ENCODE measurements at places on chromosomes 6 and 20. TPM values are rescaled to one million over a fixed set of nuclear protein-coding genes. Genes with fewer than 3 reads are reported as not detected.

FRMD1 gene
- not detected for total RNA-seq

NINL gene
- total RNA-seq, result 5.3 TPM

SLC17A3 gene
- not detected for total RNA-seq

KCNB1 gene
- total RNA-seq, result not detected

PGC gene
- not detected for total RNA-seq

CDH4 gene
- total RNA-seq, result 2.4 TPM

GSTA1 gene
- 0.48 TPM for total RNA-seq

PRL gene
- total RNA-seq, result not detected

TGM3 gene
- total RNA-seq, result under 0.01 TPM

COL9A1 gene
- total RNA-seq, result not detected

ENPP3 gene
- under 0.01 TPM for total RNA-seq

PI16 gene
- total RNA-seq, result not detected

BCAS1 gene
- not detected for total RNA-seq

TRERF1 gene
- 0.96 TPM for total RNA-seq

BMP2 gene
- 12.6 TPM for total RNA-seq

CPXM1 gene
- total RNA-seq, result not detected

SCAF8 gene
- 20.0 TPM for total RNA-seq

IRF4 gene
- under 0.01 TPM for total RNA-seq

IPCEF1 gene
- under 0.01 TPM for total RNA-seq

PTP4A1 gene
- total RNA-seq, result 132 TPM

RCAN2 gene
- not detected for total RNA-seq

CST4 gene
- total RNA-seq, result not detected

CAGE1 gene
- total RNA-seq, result not detected

CTAGE9 gene
- not detected for total RNA-seq

KAT14 gene
- 11.9 TPM for total RNA-seq

SCUBE3 gene
- under 0.01 TPM for total RNA-seq

FAM83C gene
- under 0.01 TPM for total RNA-seq

UBE2C gene
- total RNA-seq, result 1.3 TPM

CFAP61 gene
- not detected for total RNA-seq

PM20D2 gene
- total RNA-seq, result 11.3 TPM

PRRT1 gene
- not detected for total RNA-seq

APCDD1L gene
- total RNA-seq, result not detected

RBM24 gene
- total RNA-seq, result 0.96 TPM

SLC52A3 gene
- 1.3 TPM for total RNA-seq

TGM2 gene
- total RNA-seq, result 67.5 TPM

PDYN gene
- total RNA-seq, result not detected

PNLDC1 gene
- under 0.01 TPM for total RNA-seq

PSORS1C2 gene
- not detected for total RNA-seq

PAX1 gene
- not detected for total RNA-seq

TCF15 gene
- not detected for total RNA-seq

PAK5 gene
- total RNA-seq, result not detected

NOX3 gene
- not detected for total RNA-seq

FOXF2 gene
- not detected for total RNA-seq

NRSN2 gene
- 8.1 TPM for total RNA-seq

RIMS1 gene
- total RNA-seq, result not detected

RGS17 gene
- 3.4 TPM for total RNA-seq

SPATS1 gene
- not detected for total RNA-seq

All from tracheal epithelial cell (primary cell).